ENCODE measurements at places on chromosomes 6 and 20.

DNA sequence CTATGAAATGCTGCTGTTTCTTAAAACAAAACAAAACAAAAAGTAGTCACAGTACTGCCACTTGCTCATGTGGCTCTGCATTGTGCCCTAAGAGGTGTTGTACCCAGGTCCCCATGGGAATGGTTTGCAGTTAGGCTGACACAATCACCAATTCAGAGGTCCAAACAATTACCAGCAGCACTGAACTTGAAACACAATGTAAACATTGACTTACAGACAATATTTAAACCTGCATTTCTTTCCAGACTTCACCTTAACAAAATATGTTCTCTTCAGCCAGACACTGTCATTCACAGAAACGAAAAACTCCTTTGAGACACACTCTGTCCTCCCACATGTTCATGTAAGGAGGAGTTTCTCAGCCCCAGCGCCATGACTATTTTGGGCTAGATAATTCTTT is 206.8 kb upstream of the ARG1 start:
- DNase-seq: no peak

DNA sequence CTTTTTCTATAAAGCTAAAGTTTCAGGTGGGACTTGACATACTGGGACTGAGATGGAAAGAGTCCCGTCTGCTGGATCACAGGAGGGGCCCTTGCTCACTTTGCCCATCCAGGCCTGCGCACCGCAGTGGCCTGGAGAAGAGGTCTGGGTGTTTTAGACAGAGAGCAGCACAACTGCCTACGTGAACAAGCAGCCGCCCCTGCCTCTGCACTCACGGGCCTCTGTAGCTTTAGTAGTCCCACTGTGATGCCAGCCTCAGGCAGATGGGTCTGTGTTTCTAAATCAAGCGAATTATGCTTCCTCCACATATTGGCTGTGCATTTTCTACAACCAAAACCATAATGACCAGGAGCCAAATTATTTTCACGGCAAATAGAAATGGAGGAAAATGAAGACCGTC is 184.8 kb upstream of the FOXQ1 start:
- DNase-seq: no peak

DNA sequence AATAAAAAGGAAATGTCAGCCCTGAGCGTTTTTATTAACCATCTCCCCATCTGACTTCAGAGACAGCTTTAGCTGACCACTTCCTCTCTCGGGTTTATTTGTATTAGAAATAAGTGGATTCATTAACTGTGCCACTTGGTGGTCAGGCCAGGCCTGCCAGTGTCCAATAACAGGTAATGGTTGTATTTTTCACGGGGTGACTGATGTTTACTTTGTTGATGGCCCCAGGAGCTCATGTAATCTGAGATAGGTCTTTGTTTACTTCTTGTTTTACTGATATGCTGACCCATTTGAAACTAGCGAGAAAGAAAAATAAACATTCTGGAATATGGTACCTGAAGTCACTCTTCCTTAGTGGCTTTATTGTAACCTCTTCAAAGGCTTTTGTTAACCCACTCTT is 504.3 kb upstream of the SLC35B3 start:
- DNase-seq: no peak

GRCh38 chr6:6390849-6391602 is 70.6 kb upstream of the F13A1 start:
- no peak for DNase-seq

- no peak for DNase-seq
Observed at GRCh38 chr6:90361174-90361573, 64.5 kb upstream of the BACH2 start.

GRCh38 chr6:132060591-132060990 is 109.4 kb upstream of the CCN2 start:
- DNase-seq: peak; percentile 63

- DNase-seq: no peak
Observed at GRCh38 chr20:38215194-38216182, 45.0 kb downstream of the KIAA1755 start.

DNA sequence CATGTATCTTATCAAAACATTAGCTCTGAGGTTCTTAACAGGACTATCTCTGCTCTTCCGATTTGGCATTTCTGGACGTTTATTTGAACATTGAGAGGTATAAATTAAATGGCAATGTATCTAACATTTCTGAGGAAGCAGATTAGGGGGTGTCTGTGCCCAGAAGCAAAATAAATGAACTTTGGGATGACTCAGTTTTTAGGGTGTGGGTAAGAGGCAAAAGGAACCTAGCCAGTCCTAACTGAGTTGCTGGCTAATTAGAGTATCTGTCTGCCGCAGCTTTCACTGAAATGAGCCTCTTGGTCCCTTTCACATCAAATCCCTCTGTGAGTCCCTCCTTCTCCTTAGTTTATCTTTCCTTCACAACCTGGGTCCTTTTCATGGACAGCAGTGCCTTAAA is 1.1 kb downstream of the RNF144B start:
- no peak for DNase-seq

DNA sequence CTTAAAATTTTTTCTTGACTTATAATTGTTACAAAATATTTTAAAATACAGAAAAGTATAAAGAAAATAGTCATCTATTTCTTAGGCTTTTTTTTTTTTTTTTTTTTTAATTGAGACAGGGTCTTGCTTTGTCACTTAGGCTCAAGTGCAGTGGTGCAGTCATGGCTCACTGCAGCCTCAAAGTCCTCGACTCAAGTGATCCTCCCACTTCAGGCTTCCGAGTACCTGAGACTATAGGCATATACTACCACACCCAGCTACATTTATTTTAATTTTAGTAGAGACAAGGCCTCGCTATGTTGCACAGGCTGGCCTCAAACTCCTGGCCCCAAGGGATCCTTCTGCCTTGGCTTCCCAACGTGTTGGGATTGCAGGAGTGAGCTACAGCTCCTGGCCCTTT is 5.3 kb upstream of the ACAT2 start:
- DNase-seq: no peak

GRCh38 chr20:47071646-47072185 is 177.1 kb downstream of the EYA2 start:
- DNase-seq: no peak

GRCh38 chr6:2221726-2222274 is 23.6 kb downstream of the GMDS start:
- DNase-seq: no peak

DNA sequence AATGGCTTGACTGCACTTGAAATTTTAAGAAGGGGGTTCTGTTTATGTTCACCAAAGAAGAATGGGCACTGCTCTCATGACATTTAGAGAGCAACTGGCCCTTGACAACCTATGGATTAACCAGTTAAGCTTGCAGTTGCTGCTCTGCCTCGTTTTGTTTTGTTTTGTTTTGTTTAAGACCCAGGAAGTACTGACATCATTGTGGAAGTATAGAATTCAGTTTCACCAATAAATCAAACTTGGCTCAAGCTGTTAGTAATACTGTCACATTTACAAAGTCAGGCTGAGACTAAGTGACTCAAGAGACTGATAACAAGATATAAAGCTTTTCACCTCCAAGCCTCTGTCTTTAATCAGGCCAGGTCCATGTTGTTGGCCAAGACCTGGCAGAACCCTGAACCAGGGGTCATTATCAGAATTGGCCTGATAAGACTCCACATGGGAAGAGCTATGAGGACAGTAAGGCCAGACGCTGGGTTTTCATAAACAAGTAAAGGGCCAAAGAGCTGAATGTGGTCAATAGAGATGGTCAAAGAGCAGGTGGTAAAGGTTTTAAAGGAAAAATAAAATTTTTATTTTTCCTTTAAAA is 99.4 kb upstream of the VGLL2 start:
- DNase-seq: no peak

GRCh38 chr6:18141805-18142590 is 12.9 kb downstream of the TPMT start:
- DNase-seq: no peak

DNA sequence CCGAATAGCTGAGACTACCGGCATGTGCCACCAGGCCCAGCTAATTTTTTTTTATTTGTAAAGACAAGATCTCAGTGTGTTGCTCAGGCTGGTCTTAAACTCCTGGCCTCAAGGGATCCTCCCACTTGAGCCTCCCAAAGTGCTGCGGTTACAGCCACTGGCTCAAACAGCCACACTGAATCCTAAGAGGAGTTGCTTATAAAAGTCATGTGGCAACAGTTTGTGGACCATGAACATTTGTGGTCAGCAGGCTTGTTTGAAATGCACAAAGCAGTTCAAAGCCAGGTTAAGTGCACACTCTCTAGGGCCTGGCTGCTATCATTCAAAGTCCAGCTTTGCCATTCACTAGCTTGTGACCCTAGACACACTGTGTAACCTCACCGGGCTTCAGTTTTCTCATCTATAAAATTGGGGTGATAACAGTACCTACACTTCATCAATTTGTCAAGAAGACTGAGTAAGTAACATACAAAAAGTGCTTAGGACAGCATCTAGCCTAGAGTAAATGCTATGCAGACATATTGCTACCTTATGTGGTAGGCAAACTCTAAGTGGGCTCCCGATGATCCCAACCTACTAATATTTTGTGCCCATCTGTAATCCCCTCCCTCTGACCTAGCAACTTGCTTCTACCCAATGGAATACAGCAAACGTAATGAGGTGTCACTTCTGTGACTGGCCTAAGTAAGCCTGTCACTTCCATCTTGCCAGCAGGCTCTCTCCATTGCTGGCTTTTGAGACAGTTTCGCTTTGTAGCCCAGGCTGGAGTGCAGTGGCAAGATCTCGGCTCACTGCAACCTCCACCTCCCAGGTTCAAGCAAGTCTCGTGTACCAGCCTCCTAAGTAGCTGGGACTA is 122.9 kb downstream of the ZMYND8 start:
- no peak for DNase-seq

DNA sequence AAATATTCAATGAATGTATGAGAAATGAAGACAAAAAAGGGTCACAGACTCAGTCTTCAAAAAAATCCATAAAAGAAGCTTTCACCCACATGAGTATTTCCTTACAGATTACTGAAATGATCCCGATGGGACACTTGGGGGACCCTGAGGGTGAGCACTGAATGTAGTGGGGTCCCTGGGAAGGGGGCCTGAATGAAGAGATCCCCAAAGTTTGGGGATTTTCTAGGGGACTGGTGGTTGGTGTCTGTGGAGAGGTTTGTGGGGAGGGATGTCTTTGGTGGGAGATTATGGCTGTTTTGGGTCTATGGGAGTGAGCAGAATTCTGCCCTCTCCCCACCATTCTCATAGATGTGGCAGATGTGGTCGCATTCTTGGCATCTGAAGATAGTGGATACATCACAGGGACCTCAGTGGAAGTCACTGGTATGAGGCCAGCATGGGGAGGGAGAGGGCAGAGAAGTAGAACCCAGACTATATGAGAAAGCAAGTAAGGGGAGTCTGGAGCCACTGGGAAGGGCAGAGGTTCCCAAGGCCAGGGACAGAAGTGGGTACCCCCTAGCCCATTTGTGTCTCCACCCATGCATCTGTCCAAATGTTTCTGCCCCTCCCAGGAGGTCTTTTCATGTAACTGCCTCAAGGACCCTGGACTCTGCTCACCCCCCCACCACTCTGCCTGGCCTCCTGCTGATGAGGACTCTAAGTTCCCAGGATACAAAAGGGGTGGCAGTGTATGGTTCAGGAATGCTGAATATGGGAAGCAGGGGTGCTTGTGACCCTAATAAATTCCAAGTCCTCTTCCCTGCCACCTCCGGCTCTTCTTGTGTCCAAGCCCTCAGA is 1.8 kb downstream of the HSD17B8 start:
- DNase-seq: no peak

DNA sequence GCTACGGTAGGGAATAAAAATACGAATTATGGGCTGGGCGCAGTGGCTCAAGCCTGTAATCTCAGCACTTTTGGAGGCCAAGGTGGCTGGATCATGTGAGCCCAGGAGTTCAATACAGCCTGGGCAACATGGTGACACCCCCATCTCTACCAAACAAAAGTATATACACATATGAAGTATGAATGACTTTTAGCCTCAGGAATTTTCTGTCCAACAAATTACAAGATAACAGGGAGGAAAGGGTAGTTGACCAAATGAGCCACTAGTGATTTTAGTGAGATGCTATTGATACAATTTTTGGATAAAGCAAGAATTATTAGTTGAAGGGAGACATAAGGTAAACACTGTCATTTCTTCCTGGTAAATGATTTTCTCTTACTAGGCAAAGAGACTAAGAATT is 328.2 kb downstream of the SYNE1 start:
- DNase-seq: no peak

GRCh38 chr20:44649126-44649525 is 2.4 kb downstream of the ADA start:
- DNase-seq: no peak

GRCh38 chr6:117110737-117111136 is 154.6 kb upstream of the VGLL2 start:
- no peak for DNase-seq

DNA sequence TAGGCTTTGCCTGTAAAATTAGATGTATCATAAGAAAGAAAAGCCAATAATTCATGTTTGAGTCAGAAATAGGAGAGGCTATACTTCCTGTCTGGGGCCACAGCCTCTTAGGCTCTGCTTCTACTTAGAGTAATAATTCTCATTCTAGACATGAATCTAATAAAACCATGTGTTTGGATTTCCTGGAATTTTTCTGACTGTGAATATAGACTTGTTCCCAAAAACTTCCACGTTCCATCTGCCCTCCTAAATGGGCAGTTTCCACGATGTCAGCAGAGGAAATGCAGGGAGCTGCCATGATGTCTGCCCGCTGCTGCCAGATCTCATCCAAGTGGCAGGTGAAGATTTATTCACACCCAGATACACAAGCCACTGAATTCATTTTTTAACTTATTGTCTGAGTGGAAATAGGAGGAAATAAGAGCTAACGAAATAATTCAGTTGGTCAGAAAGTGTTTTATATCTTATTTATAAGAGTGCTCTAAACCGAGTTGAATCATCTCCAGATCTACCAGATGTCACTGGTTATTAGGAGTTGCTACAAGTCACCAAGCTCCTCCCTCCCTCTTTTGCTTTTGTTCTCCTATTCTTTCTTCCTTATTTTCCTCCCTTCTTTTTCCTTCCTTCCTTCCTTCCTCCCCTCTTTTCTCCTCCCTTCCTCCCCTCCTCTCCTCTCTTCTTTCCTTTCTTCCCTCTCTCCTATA is 69.3 kb downstream of the ALDH8A1 start:
- DNase-seq: peak; percentile 53

GRCh38 chr20:47576516-47577033 is 74.9 kb downstream of the NCOA3 start:
- no peak for DNase-seq

DNA sequence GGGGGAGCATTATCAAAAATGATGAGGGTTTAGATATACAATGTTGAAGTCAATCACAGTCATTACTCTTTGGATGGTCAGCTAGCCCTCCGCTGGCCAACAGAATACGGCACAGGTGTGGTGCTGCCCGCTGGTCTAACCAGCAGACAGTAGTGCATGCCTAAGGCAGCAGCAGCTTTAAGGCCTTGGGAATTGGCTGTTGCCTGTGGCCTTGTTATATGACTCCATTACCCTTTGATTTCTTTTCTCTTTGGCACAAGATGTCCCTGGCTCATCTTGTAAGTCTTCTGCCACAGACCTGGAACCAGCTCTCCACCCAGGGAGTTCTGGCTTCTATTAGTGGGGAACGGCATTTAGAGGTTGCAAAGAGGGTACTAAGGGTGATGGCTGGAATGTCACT is 110.2 kb downstream of the WDR27 start:
- no peak for DNase-seq

- no peak for DNase-seq
Observed at GRCh38 chr6:33822575-33823395, 19.0 kb upstream of the MLN start.

GRCh38 chr6:136113736-136114173 is 136.4 kb downstream of the MTFR2 start:
- DNase-seq: peak; percentile 56
